EH (cell line): ENCODE measurements at places on chromosomes 1 and 21.

GRCh38 chr1:58620926-58621325 lies 43.9 kb upstream of the TACSTD2 start:
- DNase-seq, result no peak

GRCh38 chr1:226201029-226201593 lies 14.6 kb upstream of the ACBD3 start:
- DNase-seq, result peak; percentile 11

DNA sequence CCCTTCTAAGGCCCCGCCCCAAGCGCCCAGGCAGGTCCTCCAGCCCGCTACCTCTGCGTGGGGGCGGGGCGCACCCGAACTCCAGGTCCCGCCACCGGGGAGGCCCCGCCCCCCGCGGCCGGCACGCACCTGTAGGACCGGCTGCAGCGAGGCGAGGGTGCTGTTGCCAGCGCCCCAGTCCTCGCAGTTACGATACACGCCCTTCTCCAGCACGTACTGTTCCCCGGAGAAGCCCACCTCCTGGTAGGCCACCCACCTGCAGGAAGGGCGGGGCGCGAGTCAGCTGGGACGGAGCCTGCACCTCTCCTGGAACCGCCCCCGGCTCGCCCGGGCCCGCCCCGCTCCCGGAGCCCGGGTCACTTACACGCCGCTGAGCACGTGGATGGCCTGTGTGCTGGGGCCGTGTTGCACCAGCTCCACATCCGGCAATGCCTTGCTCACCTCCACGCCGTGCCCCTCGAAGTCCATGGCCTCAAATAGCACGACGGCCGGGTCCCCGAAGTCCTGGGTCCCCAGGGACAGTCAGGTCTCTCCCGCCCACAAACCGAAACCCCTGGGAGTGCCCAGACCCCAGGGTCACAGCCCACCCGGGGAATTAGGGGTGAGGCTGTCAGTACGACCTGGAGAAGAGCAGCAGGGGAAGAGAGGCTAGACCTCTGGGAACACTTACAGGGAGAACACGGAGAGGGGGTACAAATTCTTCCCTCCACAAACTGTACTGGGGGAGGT lies 17.3 kb downstream of the CRYBG2 start:
- DNase-seq, result peak; percentile 30

DNA sequence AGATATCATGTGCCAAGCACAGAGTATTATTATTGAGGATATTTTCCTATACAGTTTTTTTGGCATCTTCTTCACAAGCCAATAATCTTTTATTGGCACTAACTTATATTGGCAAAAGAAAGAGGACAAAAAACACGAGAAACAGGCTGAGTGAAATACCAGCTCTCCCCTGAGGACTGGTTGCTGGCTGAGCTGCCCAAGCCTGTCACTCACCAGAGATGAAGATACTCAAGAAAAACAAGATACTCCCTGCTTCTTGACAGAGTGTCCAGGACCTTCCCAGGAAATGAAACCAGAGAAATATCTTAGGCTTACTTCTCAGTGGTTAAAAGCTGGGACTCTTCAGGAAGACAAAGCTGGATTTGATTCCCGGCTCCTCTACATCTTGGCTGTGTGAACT lies 35.9 kb upstream of the ATP1B1 start:
- DNase-seq, result no peak

DNA sequence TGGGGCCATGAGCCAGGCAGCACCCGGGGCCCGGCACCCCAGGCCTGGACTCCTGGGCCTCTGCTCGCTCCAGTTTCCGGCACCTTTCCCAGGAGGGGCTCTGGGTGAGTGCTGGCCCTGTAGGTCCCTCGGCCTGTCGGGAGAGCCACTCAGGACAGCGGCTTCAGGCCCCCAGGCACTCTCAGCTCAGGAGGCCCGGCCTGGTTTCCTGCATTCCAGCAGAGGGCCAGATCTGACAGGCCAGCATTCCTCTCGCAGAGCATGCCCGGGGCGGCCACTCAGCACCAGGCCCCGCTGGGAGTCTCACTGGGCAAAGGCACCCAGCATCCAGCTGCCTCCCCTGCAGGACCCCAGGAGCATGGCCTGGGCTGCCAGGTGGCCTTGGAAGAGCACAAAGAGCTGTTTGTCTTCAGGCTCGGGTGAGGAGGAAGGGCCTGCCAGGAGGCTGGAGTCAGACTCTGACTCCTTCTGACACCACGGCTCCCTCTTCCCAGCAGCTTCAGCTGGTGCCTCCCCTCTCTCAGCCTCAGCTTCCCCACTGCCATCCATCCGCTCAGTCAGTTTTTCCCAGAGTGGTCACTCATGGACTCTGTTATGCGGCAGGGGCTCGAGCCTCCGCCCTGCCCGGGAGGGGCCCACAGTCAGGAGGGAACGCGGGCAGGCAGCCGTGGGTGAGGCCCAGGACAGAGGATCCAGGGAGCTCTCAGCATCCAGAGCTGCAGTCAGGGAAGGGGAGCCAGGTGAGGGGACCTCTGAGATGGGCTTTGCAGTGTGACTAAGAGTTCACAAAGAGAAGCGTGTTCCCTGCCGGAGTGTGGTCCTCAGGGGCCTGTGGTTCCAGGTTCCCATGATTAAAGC lies 51.7 kb downstream of the WNT9A start:
- DNase-seq, result peak; percentile 59

DNA sequence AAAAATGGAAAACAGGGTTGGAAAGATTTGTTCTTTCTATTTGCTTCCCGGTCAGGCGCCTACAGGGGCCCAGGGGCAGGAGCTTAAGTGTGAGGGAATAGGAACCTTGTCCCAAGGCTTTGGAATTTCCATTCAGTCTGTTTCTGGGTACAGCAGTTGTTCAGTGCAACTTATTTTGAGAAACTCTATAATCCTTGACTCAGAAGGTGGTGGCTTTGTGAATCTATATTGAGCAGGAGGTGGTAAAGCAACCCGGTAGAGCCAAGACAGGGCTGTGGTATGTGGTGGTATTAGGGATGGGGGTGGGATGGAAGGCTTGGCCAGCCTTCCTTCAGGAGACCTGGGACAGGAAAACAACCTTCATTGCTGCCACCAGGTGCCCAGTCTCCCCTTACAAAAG lies 20.0 kb downstream of the GJA5 start:
- DNase-seq, result no peak

- DNase-seq, result peak; percentile 49
Measured at GRCh38 chr1:3483801-3484444, 29.5 kb downstream of the ARHGEF16 start.

DNA sequence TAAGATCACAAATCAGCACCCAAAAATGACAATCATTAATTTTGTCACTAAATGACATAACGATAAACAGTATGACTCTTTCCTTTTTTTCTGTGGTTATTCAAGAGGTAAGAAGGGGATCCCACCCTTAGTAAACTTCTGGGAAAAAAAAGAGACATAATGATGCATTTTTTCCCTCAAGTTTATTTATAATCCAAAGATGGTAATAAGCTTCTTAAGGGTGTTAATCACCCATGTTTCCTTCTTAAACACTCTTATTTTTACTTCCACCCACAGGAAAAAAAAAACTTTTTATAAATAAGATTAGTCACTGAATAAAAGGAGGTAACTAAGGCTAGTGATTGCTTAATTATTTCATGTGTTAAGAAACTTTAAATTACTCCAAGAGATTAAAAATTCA lies 24.7 kb downstream of the RGS1 start:
- no peak for DNase-seq

- peak; percentile 36 for DNase-seq
Measured at GRCh38 chr1:182054698-182055326, 6.7 kb downstream of the ZNF648 start.

DNA sequence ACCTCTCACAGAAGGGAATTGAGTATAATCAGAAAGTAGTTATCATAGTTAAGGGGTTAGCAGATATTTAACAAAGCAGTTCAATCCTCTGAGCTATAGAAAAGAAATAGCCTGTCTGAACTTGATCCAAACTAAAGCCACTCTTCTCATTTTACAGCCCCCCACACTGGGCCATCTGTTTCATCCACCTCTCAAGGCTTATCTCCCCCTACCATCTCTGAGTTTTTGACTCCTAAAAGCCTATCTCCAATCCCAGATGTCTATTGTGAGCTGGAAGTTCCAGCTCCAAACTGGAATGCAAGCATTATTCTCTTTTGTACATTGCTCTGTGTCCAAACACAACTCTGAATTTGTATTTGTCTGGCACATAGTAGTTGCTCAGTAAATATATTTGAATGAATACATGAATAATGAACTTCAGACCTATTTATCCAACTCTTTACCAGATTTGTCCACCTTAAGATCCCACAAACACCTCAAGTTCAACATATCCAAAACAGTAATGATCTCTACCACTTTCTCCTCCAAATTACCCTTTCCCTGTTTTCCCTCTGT lies 98.1 kb downstream of the PLPP3 start:
- DNase-seq, result no peak

DNA sequence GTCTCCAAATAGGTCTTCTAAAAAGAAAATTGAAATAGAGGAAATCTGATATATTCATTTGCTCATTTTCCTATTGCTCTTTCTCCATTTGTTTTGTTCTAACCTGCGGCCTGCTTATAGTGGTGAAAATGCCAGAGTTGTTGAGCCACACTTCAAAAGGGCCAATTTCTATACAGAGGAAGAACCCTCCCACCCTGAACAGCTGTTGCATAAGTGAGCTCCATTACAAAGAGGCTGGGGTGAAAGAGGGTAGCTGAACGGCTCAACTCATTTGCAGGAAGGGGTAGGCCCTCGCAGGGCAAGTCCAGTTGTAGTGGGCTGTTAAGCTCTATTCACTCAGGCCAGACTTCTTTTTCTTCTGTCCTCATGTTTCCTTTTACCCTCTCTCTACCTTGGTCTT lies 8.8 kb downstream of the ADCY10 start:
- no peak for DNase-seq

DNA sequence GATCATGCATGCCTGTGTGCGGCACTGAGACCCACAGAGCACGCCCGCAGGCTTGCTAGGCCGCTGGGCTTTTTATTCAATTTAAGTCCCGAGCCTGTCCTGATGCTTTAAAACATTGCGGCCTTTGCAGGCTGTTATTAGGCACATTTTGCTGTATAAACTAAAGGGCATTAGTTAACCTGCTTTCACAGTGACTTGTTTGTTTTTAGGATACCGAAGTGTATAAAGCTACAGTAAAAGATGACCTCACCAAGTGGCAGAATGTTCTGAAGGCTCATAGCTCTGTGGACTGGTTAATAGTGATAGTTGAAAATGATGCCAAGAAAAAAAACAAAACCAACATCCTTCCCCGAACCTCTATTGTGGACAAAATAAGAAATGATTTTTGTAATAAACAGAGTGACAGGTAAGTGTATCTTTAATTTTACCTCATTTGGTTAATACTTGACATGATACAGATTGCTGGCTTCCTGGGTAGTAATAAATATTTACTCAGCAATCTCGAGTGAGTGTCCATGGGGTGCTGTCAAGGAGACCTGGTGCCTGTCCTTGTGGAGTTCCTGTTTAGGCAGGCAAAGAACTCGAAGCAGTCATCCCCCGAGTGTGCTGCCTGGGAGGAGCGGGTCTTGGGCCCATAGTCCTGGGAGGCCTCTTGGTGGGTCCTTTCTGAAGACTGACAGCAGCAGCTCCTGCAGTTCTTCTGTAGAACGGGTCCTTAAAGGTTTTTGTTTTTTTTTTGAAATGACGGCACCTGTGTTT lies 40.1 kb downstream of the TRAPPC10 start:
- no peak for DNase-seq

DNA sequence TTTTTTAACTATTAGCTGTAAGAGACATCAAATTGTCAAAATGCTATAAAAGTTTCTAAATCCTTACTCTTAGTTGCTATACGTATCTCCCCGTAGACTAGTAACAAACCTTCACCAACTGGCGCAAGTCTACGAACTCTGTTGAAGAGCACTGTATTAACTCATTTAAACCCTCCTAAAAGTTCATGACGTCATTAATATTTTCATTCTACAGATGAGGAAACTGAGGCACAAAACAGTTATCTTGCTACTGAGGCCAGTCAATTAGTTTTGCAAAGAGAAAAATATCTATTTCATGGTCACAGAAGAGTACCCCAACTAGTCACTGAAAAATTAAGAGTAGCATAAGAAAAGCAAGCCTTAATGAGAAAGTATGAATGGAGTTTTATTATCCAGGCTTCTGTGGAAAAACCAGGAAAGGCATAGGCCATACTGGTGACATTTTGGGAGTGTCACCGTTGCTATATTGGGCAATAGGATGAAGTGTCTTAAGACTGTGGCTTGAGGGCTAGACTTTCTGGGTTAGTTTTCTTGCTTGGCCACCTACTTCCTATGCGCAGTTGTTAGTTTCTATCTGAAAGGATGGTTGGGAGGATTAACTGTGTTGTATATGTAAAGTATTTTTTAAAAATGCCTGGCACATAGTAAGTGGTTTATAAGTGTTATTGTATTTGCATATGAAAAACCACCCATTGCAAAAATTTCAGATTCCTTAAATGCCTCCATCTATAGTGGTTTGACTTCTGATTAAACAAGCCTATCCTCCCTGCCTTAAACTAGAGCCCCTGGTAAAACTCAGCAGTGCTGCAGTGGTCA lies 52.4 kb upstream of the SYT14 start:
- no peak for DNase-seq

- no peak for DNase-seq
Measured at GRCh38 chr21:31326522-31327242, 17.4 kb downstream of the TIAM1 start.

- no peak for DNase-seq
Measured at GRCh38 chr1:58919959-58920321, 136.1 kb upstream of the JUN start.

GRCh38 chr1:217953922-217954321 lies 322.8 kb downstream of the SPATA17 start:
- DNase-seq, result no peak

GRCh38 chr1:43552813-43553212 lies 22.1 kb downstream of the PTPRF start:
- peak; percentile 76 for DNase-seq

- DNase-seq, result no peak
Measured at GRCh38 chr1:63723602-63724001, 50.2 kb upstream of the ROR1 start.

- no peak for DNase-seq
Measured at GRCh38 chr1:9127395-9128165, 1.3 kb downstream of the GPR157 start.

DNA sequence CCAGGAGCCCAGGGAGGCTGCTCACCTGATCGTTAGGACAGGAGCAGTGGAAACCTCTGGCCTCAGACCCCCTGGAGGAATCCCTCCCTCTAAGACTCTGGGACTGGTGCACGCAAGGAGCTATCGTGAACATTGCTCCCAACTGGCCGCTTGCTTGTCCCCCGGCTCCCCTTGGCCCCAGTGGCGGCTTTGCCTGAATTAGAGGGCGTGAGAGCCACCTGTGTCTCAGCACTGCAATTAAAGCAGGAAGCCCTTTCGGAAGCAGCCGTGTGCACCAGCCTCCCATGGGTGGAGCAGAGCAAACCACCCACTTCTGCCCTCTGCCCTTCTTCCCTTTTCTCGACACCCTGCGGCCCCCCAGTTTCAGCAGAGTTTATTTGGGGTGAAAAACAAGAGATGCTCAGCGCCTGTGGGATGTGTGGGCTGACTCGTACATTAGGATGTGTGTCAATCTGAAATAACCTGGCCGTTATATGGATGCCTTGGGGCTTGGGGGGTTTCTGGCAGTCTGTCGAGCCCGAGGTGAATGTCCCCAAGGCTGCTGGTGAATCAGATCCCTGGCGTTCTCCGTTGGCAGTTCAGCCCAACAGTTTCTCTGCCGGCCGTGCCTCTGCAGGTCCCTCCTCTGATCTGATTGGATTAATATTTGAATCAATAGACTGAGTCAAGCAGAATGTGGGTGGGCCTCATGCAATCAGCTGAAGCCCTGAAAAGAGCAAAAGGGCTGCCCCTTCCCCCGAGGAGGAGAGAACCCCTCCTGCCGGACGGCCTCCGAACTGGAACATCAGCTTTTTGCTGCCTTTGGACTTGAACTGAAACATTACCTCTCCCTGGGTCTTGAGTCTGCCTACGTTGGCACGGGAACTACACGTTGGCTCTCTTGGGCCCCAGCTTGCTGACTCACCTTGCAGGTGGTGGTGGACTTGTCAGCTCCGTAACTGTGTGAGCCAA lies 7.3 kb upstream of the UMODL1 start:
- no peak for DNase-seq

GRCh38 chr1:8394456-8395321 lies 76.8 kb downstream of the SLC45A1 start:
- peak; percentile 94 for DNase-seq
